ENCODE measurements at places on chromosomes 4 and X.

DNA sequence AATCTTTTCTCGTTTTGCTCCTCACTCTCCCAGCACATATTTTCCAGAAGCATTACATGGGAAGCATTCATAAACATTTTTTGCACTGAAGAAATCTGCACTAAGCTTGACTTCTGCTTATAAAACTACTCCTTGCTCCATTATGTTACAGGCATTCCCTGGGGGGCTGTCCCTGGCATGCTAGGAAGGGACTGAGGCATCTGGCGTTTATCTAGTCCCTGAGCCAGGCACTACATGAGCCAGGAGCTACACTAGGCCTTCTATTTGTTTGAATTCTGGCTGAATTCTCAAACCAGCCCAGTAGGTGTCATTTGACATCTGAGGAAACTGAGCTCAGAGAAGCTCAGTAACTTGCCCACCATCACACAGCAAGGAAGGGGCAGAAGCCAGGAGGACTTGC is 43.3 kb downstream of the NHSL2 start:
- no peaks in the 10 kb centered on the region for H3K27me3 ChIP-seq
- H3K4me3 ChIP-seq, result no peak overlapping the region
- no peak overlapping the region for H3K27ac ChIP-seq
- no peaks in the 10 kb centered on the region for H3K36me3 ChIP-seq

DNA sequence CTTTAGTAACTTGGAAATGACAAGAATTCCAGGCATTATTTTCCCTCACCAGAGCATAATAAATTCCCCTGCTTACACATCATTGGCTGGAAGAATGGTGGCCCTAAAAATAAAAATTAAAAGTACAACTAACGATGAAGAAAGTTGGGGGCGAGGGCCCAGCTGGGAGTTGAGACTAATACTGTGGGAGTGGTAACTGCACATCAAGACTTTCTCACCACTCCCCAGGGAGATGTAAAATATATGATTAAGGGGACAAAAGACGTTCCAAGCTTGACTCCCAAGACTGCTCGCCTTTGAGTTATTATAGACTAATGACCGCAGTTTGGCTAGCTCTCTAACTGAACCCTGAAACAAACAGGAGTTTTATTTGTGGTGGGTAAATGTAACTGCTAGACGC is 30.0 kb downstream of the SMIM31 start:
- no peak overlapping the region for H3K4me3 ChIP-seq
- no peaks in the 10 kb centered on the region for H3K36me3 ChIP-seq
- no peak for DNase-seq
- no peaks in the 10 kb centered on the region for H3K4me1 ChIP-seq

DNA sequence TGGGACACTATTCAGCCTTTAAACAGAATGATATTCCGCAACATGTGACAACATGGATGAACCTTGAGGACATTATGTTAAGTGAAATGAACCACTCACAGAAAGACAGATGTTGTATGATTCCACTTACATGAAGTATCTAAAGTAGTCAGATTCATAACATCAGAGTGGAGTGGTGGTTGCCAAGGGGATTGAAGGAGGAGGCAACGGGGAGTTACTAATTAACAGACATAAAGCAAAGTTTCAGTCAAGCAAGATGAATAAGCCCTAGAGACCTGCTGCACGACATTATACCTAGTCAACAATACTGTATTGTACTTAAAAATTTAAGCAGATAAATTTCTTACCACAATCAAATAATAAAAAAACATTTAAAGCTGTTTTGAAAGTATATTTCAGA is 105.0 kb upstream of the NR0B1 start:
- no peak for DNase-seq
- H3K36me3 ChIP-seq, result no peaks in the 10 kb centered on the region
- no peak overlapping the region for H3K27ac ChIP-seq
- H3K27me3 ChIP-seq, result no peaks in the 10 kb centered on the region

DNA sequence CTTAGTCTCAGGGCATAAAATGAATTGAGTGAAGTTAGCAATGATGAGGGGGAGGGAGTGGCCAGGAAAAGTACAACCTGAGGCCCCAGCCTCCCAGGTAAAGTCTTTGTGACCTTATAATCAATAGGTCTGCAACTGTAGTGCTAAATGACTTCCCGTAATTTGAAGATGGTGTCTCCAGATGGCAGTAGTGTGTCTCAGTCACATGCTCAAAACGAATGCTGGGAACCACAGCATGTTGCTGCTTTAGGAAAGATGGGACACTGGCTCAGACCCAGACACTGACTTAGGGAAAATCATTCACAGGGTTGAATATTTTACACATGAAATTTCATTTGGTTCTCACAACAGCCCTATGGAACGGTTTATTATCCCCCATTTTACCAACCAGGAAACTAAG is 10.3 kb downstream of the SRPX2 start:
- DNase-seq, result no peak
- no peak overlapping the region for H3K27ac ChIP-seq
- peaks cover 19% of the 10 kb centered on the region for H3K27me3 ChIP-seq
- no peaks in the 10 kb centered on the region for H3K36me3 ChIP-seq

GRCh38 chr4:108052558-108053120 is 63.0 kb downstream of the HADH start:
- no peak for DNase-seq
- no peaks in the 10 kb centered on the region for H3K36me3 ChIP-seq
- no peaks in the 10 kb centered on the region for H3K27me3 ChIP-seq
- H3K4me1 ChIP-seq, result no peaks in the 10 kb centered on the region
- no peak overlapping the region for H3K4me3 ChIP-seq

GRCh38 chrX:47233333-47234113 is 714 bp downstream of the USP11 start:
- peak; percentile 90 for DNase-seq

- no peak for DNase-seq
- no peak overlapping the region for H3K27ac ChIP-seq
- H3K4me1 ChIP-seq, result no peaks in the 10 kb centered on the region
- no peak overlapping the region for H3K4me3 ChIP-seq
- no peaks in the 10 kb centered on the region for H3K27me3 ChIP-seq
Measured at GRCh38 chrX:66015152-66015831, 24.6 kb downstream of the VSIG4 start.

GRCh38 chr4:73258436-73258685 is 237 bp downstream of the ANKRD17 start:
- DNase-seq, result no peak
- peak overlapping the region; percentile 94 for H3K27ac ChIP-seq
- H3K4me1 ChIP-seq, result peaks cover 51% of the 10 kb centered on the region
- peaks cover 4% of the 10 kb centered on the region for H3K36me3 ChIP-seq
- H3K27me3 ChIP-seq, result no peaks in the 10 kb centered on the region

DNA sequence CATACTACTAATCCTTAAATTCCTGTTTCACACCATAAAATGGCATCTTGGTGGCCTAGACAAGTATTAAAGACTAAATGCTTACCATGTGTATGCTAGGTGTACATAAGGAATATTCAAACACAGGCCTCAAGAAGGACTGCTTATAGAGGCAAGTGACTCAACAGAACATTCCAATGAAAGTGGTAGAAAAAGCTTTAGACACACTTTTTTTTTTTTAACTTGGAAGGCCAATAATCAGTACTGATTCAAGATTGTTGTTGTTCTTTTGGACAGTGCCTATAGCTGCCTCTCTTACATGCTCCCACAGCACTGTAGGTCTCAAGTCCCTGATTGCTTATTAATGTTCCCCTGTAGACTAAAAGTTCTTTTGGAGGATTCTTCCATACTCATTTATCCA is 77.6 kb downstream of the FBXL5 start:
- no peak for DNase-seq
- H3K4me3 ChIP-seq, result no peak overlapping the region
- H3K4me1 ChIP-seq, result no peaks in the 10 kb centered on the region
- H3K27me3 ChIP-seq, result no peaks in the 10 kb centered on the region
- no peak overlapping the region for H3K27ac ChIP-seq
- H3K36me3 ChIP-seq, result no peaks in the 10 kb centered on the region

DNA sequence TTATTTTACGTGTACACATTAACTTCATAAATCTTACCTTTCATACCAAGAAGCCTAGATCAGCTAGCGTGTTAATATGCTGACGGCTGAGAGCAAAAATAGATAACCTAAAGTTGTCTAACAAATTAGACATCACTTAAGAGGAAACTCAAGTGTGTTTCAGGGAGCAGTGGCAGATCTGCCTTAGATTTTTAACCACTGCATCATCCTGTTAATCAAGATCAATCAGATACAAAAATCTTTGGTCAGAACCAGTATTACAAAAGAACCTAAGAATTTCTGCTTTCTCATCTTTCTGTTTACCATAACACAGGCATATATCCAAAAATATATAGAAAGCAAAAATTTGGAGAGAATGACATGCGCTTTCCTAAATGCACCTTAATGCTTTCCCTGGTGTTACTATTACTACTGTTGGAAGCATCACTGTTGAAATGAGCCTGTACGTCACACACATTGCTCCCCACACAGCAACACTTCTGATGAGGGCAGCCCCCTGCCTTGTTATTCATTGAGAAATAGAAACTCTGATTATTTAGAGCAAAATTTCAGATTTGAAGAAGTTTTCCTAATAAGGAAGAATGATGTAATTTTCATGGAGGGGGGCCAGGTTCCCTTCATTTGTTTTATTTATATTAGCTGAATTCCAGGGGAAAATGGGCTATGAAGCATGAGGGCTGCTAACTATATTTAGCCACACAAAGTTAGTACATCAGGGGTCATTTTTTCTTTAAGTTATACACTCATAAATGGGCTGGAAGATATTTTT is 152.3 kb downstream of the CBR4 start:
- H3K4me1 ChIP-seq, result peaks cover 39% of the 10 kb centered on the region
- no peak overlapping the region for H3K4me3 ChIP-seq
- H3K36me3 ChIP-seq, result no peaks in the 10 kb centered on the region
- no peak for DNase-seq
- H3K27me3 ChIP-seq, result no peaks in the 10 kb centered on the region

GRCh38 chr4:128512161-128512560 is 224.5 kb upstream of the PGRMC2 start:
- no peak for DNase-seq
- no peaks in the 10 kb centered on the region for H3K27me3 ChIP-seq
- peaks cover 3% of the 10 kb centered on the region for H3K4me1 ChIP-seq
- no peak overlapping the region for H3K27ac ChIP-seq

DNA sequence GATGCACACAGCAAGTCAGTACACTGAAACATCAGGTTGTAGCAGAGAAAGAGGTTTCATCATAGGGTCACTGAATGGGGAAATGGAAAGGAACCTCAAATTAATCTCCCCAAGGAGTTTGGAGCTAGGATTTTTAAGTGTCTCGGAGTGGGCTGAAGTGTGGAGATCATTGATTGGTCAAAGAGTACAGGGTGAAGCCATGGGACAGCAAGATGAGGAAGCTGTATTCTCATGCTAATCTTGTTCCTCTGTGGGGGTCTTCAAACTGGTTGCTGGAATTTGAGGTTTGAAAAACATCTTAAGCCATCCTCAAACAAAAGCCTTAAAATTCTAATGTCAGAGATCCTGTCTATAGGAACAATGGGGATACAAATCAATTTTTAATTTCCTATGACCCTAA is 78.8 kb upstream of the TEX13A start:
- peaks cover 45% of the 10 kb centered on the region for H3K27me3 ChIP-seq
- H3K4me3 ChIP-seq, result no peak overlapping the region
- H3K27ac ChIP-seq, result no peak overlapping the region
- H3K36me3 ChIP-seq, result no peaks in the 10 kb centered on the region
- no peak for DNase-seq

DNA sequence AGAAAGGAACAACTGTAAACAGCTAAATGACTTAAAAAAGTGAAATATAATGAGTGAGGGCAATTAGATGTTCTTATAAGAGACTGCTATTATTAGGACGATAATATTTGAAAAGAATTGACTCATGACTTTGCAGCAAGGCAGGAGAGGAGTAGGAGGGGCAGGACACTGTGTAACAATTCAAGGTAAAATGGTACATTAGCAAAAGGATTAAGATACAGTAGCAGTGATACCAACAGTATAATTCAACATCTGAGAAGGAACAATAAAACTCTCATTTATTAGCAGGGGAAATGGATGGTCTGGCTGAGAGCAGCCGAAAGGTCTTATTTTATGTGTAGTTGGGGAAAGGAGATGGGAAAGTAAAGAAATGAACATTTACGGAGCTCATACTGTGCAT is 315.5 kb upstream of the BOD1L1 start:
- DNase-seq, result no peak
- no peaks in the 10 kb centered on the region for H3K27me3 ChIP-seq
- no peaks in the 10 kb centered on the region for H3K4me1 ChIP-seq
- no peak overlapping the region for H3K27ac ChIP-seq
- no peak overlapping the region for H3K4me3 ChIP-seq
- H3K36me3 ChIP-seq, result no peaks in the 10 kb centered on the region

DNA sequence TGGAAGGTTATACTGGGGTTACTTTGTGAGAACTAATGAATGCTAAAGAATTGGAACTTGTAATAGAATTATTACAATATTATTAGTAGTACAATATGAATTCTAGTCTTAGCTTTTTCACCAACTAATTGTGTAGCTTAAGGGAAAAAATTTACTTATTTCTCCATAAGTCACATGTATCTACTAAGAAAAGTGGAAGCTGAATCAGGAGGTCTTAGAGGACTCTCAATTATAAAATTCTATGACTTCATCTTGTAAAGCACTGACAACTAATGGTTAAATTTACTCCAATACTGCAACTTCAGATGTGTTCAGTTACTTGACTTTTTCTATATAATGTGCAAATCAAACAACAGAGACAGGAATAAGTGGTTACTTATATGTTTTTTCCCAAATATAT is 899 bp upstream of the TMPRSS11D start:
- no peaks in the 10 kb centered on the region for H3K36me3 ChIP-seq
- H3K27ac ChIP-seq, result no peak overlapping the region
- H3K4me3 ChIP-seq, result no peak overlapping the region
- no peaks in the 10 kb centered on the region for H3K27me3 ChIP-seq
- no peaks in the 10 kb centered on the region for H3K4me1 ChIP-seq

- no peaks in the 10 kb centered on the region for H3K4me1 ChIP-seq
- H3K36me3 ChIP-seq, result no peaks in the 10 kb centered on the region
- DNase-seq, result no peak
- no peak overlapping the region for H3K4me3 ChIP-seq
- H3K27ac ChIP-seq, result no peak overlapping the region
Measured at GRCh38 chrX:64908121-64908520, 68.1 kb downstream of the ZC4H2 start.

DNA sequence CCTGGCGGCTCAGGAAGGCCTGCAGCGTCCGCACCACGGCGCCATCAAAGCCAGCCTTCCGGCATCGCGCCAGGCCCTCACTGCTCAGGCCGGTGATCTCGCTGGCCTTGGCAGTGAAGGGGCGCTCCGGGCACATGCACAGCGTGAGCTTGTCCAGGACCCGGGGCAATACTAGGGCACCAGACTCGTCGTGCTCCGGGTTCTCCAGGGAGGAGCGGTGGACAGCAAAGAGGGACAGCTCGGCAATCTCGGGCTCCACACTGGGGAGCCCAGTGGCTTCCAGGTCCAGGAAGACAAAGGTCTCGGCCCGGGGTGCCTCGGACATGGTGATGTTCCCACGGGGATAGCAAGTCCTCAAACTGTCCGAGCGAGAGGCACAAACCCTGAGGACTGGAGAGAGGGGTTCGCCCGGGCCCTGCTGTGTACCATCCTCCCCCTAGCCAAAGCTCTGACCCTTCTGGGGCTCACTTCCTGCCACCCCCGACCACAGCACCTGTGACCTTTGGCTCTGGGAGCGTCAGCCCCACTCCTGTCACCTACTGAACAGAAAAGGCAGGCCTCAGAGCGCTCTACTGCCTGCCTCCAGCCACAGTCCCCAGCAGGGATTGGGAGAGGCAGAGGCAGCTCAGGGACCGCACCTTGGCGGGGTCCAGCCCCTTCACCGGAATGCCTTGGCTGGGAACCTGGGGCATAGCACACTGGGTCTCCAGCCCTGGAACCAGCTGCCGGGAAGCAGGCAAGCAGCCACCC is 575 bp downstream of the TREX2 start:
- no peak for DNase-seq
- no peak overlapping the region for H3K4me3 ChIP-seq
- no peaks in the 10 kb centered on the region for H3K36me3 ChIP-seq
- H3K27ac ChIP-seq, result no peak overlapping the region
- no peaks in the 10 kb centered on the region for H3K27me3 ChIP-seq
- H3K4me1 ChIP-seq, result no peaks in the 10 kb centered on the region

Measured in psoas muscle (tissue), 8 donors.